Esophagus squamous epithelium (tissue), 5 donors: ENCODE measurements at places on chromosomes 4 and X.

DNA sequence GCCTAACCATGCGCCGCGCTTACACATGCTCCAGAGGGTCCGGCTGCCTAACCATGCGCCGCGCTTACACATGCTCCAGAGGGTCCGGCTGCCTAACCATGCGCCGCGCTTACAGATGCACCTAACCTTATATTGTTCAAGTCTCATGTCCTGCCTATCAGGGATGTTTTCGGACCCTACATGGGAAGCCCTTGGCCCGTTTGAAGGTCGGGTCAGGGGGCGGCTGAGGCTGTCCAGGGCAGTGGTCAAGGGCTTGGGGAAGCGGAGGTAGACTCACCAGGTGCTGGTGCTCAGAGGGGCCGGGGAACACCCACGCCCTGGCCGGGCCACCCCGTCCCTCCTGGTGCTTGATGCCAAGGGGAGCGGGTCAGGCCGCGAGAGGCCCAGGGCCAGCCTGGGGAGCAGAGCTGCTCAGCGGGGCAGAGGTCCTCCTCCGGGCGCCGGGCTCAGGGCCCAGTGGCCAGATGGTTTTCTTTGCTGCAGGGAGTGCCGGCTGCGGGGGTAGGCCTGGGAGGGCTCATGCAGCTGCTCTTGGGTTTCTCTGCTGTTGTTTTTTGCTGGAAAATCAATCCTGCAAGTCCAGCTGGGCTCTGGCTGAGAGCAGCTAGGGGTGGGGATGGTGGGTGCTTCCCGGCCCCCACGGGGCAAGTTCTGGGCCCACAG lies 35.4 kb upstream of the SPON2 start:
- no peak for DNase-seq

- no peak for DNase-seq
These were observed 503.1 kb upstream of the LCORL start for GRCh38 chr4:18524667-18525066.

DNA sequence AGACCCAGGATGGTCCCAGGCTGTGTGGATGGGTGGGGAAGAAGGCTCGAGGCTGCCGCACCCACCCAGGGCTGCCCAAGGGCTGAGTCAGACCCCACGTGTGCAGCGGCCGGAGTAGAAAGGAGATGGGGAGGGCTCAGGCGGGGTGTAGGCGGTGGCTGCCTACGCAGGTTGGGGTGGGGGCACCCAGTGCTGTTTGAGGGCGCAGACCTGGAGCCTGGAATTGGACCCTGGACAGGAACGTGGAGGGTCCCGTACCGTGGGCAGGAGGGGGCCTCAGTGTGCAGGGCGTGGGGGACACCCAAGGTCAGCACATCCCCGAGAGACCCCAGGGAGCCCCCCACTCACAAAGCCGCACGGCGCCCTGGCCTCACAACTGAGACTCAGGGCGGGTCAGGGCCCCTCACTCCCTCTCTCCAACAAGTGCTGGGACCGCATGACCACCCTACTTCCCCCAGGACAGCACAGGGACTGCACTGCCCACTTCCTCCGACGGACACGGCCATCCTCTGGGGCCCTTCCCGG lies 79.9 kb downstream of the FAM53A start:
- no peak for DNase-seq

- DNase-seq = no peak
These were observed 87.2 kb downstream of the FRYL start for GRCh38 chr4:48692897-48693296.

- DNase-seq = no peak
These were observed 56.3 kb upstream of the SPRY1 start for GRCh38 chr4:123340381-123340701.

GRCh38 chr4:53782458-53782845 lies 191.2 kb upstream of the LNX1 start:
- DNase-seq = no peak
